ENCODE measurements at places on chromosomes 16 and 17.

DNA sequence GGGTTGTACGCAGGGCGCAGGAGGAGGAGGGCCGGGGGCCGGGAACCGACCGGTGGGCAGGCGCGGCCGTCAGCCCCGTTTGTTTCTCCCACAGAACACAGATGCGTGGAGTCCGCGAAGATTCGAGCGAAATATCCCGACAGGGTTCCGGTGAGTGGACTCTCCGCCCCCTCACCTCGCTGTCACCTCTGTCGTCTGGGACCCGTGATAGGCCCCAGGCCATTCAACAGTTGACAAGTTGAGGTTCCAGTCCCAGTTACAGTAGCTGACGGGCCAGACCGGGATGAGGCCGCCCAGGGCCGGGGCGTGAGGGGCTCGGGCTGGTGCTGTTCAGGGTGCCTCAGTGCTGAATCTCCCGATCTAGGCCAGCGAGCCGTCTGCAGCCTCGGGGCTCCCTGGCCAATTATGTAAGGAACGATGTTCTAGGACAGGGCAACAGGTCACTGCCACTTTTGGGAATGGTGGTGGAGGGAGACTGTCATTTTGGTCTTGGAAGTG, 628 bp downstream of the GABARAPL2 start:
- DNase-seq, result peak; percentile 17

- peak; percentile 74 for DNase-seq
Measured at GRCh38 chr16:61887903-61888302, 148.3 kb downstream of the CDH8 start.

GRCh38 chr16:22375117-22375962, 921 bp upstream of the CDR2 start:
- no peak for DNase-seq

- no peak for DNase-seq
Measured at GRCh38 chr16:11744075-11744470, 1.4 kb upstream of the TXNDC11 start.

- DNase-seq, result peak; percentile 56
Measured at GRCh38 chr16:28140788-28141618, 70.8 kb downstream of the XPO6 start.

GRCh38 chr17:27531469-27531961, 75.3 kb downstream of the KSR1 start:
- no peak for DNase-seq

DNA sequence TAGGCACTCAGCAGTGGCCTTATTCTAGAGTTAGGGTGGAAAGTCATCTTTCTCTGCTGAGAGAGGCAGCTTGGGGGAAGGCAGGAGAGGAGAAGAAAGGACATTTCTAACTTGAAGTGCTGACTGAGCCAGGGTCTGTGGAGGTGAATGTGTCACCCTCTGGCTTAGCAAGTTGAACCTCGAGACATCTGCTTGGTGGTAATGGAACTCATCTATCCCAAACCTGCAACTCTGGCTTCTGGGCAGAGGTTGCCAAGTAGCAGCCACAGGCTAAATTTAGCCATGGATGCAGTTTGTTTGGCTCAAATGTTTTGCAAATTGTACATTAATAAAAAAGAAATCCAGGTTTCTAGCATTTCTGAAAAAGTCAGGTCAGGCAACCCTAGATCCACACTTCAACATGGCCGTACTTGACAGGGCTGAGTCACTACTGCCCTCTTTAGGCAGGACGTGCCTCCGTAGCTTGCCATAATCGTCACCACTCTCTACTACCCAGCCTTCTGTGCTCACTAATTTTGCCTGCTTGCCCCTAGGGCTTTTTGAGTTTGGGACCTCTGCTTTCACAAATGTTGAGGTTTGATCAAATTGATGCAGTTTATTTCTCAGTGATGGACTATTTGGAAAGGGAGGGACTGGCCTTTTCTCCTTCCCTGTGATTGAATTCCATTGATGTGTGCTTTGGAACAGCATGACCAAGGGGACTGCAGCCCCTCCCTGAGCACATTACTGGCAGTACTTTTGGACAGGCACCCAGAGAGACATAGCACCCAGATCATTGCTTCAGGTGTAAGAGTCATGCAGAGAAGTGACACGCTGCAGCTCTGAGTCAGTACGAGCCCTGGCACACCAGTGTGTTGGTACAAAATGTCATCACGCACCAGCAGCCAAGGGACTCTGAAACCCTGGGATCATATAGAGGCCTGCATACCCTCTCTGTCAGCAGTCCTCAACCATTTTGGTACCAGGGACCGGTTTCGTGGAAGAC, 5.2 kb downstream of the CDH13 start:
- DNase-seq, result peak; percentile 77

DNA sequence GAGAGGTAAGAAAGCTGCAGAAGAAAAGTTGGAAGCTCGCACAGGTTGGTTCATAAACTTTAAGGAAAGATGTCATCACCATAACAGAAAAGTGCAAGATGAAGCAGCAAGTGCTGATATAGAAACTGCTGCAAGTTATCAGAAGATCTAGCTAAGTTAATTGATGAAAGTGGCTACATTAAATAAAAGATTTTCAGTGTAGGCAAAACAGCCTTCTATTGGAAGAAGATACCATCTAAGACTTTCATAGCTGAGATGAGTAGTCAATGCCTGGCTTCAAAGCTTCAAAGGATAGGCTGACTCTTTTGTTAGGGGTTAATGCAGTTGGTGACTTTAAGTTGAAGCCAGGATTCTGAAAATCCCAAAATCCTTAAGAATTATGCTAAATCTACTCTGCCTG, 24.0 kb downstream of the CYLD start:
- DNase-seq, result no peak

GRCh38 chr17:46901291-46901690, 21.7 kb upstream of the GOSR2 start:
- no peak for DNase-seq

DNA sequence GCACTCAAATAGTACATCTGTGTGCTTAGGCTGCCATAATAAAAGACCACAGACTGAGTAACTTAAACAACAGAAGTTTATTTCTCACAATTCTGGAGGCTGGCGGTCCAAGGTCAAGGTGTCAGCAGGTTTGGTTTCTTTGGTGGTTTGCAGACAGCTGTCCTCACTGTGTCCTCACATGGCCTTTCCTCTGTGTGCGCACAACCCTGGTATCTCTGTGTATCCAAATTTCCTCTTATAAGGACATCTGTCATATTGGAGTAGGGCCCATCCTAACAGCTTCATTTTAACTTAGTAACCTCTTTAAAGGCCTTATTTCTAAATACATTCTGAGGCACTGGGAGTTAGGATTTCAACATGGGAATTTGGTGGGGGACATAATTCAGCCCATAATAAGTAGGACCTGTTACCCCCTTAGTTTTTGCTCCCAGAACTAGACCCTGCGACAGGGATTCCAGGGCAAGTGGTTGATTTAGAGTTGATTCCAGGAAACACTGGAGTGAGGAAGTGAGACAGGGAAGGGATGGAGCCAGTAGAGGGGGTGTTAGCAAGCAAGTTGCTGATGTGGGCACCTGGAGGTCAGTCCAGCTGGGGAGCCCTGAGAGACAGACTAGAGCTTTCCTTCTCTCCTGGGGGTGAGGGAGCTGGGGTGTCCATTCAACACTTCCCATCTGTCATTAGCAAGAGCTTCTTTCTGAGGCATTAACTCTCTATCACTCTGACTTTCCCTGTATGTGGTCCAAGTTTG, 10.9 kb upstream of the ALKBH5 start:
- no peak for DNase-seq

DNA sequence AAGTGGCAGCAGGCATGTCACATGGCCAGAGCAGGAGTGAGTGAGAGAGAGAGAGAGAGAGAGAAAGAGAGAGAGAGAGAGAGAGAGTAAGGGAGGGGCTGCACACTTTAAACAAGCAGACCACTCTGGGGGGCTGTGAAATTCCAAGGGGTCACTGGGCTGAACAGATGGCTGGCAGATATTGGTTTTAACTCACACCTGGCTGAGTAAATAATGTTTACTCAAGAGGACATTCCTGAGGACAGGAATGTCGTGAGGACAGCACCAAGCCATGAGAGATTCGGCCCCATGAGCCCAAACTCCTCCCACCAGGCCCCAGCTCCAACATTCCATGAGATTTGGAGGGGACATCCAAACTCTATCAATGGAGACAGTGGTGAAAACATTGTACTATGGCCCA, 269.7 kb downstream of the CBLN1 start:
- DNase-seq, result no peak

GRCh38 chr16:48435906-48436305, 50.7 kb upstream of the SIAH1 start:
- no peak for DNase-seq

DNA sequence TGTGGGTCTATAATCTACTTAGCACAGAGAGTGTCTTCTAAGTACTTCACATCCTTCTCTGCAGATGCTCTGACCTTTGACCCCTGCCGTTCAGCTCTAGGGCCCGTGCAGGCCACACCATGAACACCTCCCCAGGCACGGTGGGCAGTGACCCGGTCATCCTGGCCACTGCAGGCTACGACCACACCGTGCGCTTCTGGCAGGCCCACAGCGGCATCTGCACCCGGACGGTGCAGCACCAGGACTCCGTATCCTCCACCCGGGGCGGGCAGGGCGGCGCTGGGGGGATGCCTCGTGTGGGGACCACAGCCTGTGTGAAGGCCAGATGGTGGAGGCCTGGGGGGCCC, 686 bp downstream of the MLST8 start:
- no peak for DNase-seq

- no peak for DNase-seq
Measured at GRCh38 chr17:39598047-39598481, 9.7 kb downstream of the NEUROD2 start.

DNA sequence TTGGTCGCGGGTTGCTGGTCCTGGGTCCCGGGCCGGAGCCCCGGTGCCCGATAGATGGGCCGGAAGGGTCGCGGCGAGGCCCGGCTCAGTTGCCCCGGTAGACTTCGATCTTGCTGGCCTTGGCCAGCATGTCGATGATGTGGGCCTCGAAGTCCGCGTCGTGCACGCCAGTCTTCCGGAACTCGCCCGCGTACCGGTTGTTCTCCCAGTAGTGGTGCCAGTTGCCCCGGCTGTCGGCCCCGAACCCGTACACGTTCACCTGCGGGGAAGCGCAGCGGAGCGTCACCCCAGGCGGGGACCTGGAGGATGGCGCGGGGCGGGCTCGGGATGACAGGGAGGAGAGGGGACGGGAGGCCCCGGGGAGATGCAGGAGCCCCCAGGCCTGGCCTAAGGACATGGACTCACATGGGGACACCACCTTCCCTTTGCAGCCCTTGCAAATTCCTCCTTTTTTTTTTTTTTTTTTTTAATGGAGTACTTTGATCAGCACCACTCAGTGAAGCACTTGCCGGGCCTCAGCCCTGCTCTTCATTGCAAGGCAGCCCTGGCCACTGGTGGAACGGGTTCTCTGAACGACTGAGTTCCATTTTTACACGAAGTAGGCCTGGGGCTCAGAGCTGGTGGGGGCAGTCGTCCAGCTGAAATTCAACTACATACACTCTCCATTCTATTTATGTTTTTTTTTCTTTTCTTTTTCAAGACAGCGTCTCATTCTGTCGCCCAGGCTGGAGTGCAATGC, 35.1 kb downstream of the DDX19A start:
- peak; percentile 26 for DNase-seq

DNA sequence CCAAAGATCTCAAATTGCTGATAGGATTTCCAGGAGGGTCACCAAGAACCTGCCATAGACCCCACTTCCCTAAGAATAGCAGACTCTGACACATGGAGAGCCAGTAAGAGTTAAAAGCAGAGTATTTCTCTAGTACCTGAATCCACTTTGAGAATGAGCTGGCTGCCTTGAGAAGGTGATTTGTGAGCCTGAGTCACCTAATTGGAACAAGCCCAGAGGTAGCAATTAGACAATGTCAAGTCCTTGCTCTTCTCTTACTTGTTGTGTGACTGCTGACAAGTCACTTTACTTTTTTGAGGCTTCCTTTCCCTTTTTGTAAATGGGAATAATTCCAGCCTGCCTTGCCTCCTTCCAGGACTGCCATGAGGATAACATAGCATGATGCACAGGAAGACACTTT, 76.1 kb upstream of the ASIC2 start:
- DNase-seq, result peak; percentile 29

- DNase-seq, result peak; percentile 99
Measured at GRCh38 chr17:71976011-71976649, 144.7 kb upstream of the SOX9 start.

DNA sequence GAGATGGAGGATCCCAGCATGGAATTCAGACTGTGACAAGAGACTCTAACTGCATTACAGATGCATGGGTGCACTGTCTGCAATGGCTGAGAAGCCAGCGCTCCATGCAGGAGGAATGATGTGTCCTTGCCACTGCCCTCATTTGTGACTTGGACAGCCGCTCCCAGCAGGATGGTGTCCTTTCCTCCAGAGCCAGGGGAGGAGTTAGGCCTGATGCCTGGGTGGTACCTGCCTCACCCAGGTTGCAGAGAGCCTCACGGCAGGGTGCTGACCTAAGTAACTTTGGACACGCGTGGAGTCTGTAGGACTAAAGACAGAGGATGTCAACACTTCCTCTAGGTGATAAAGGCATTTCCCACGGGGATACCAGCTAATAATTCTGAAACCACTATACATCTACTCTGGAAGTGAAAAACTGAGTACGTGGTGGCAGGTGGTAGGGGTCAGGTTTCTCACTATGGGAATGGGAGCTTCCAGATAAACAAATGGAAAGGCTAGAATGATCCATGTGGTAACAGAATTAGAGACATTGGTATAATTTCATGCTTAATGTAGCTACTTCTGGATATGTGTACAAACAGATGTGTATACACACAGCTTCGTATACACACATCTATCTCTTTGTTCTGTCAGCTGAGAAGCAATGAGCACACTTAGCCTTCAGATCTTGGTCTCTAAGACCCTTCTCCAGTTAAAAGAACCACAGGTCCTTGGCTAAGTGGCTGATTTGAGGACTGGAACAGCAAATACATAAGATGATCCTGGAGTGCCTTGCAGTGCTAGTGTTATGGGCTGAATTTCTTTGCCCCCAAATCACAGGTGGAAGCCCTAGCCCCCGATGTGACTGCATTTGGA, 13.7 kb upstream of the CSNK1D start:
- no peak for DNase-seq

GRCh38 chr16:10731790-10732189, 11.9 kb upstream of the NUBP1 start:
- no peak for DNase-seq

- DNase-seq, result no peak
Measured at GRCh38 chr17:61545335-61545938, 45.6 kb downstream of the NACA2 start.

DNA sequence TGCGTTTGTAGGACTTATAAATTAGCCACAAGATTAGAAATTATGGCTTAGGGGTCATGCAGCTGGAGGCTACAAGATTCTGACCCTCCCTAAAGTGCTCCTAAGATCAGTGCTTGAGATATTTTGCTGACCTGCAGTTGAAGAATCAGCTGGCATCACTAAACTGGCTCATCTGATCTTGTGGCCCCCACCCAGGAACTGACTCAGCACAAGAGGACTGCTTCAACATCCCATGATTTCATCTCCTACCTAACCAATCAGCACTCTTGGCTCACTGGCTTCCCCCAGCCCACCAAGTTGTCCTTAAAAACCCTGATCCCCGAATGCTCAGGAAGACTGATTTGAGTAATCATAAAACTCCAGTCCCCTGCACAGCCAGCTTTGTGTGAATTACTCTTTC, 86.4 kb upstream of the ERCC4 start:
- no peak for DNase-seq

GRCh38 chr17:63716426-63716825, 16.5 kb upstream of the LIMD2 start:
- DNase-seq, result no peak

GRCh38 chr16:87451563-87452210, 41.1 kb downstream of the ZCCHC14 start:
- no peak for DNase-seq
